ENCODE measurements at places on chromosomes 7 and 10.

DNA sequence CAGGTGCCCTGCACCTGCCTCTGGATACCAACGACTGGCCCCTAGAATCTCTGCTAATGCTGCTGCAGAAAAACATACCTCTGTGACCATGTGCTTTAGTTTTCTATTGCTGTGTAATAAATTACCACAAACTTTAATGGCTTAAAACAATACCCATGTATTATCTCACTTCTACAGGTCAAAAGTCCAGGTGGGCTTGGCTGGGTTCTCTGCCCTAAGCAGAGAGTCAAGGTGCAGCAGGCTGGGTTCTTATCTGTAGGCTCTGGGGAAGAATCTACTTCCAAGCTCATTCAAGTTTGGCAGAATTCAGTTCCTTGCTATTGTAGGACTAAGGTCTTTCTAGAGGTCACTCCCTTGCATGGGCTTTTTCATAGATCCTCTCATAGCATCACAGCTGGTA is 52.3 kb downstream of the CCDC71L start:
- no peak for ATAC-seq

DNA sequence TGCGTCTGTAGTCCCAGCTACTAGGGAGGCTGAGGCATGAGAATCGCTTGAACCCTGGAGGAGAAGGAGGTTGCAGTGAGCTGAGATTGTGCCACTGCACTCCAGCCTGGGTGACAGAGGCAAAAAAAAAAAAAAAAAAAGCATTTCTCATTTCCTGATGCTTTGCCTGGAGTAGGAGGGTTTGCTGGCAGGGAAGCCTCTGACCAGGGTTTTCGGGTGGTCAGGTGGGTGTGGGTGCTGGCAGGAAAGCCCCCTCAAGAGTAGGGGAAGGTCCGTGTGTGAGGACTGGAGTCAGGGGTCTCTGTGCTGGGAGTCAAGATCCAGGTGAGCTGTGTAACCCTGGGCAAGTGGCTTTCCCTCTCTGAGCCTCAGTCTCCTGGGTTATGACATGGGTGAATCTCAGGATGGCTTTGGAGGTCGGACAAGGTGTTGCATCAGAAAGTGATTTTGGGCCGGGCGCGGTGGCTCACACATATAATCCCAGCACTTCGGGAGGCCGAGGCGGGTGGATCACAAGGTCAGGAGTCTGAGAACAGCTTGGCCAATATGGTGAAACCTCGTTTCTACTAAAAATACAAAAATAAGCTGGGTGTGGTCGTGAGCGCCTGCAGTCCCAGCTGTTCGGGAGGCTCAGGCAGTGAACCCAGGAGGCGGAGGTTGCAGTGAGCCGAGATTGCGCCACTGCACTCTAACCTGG is 3.2 kb downstream of the AMZ1 start:
- ATAC-seq: no peak

DNA sequence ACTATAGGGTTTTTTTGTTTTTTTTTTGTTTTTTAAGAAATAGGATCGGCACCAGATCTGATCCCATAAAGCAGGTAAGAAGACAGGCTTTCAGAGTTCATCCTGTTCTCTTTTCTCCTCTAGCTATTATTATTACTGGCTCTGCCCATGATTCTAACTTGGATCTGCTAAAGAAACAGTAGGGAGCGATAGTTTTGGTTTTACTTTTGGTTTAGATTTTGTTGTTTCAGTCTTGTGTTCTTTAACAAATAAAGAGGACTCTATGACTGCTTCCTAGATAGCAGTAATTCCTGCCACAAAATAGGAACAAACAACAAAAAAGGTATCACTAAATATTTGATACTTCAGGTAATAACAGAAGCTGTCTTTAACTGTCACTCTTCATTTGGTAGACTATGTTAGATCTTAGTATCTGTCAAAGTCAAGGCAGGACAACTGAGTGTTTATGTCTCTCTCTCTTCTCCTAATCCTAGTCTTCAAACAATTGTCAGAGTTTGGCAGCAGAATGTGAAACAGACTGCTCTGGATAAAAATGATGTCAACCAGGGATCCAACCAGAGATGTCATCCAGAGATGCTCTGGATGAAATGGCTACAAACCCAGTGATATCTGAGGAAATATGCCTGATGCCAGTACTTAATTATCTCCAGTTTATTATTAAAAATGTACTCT is 99.8 kb downstream of the KMT2C start:
- no peak for ATAC-seq

GRCh38 chr10:47287365-47287802 is 12.6 kb upstream of the GDF10 start:
- peak; percentile 39 for ATAC-seq

DNA sequence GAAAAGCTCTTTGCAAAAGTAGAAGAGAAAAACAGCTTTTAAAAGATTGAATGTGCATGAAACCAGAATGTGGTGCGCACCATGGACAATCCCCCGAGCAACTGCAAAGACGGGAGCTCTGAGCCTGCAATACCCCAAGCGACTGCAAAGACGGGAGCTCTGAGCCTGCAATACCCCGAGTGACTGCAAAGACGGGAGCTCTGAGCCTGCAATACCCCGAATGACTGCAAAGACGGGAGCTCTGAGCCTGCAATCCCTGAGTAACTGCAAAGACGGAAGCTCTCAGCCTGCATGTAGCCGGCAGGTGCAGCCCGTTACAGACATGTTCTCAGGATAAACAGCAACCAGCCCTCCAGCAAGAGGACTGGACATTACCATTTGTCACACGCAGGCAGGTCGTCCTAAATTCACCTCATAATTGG is 6.2 kb downstream of the ZNF775 start:
- no peak for ATAC-seq

DNA sequence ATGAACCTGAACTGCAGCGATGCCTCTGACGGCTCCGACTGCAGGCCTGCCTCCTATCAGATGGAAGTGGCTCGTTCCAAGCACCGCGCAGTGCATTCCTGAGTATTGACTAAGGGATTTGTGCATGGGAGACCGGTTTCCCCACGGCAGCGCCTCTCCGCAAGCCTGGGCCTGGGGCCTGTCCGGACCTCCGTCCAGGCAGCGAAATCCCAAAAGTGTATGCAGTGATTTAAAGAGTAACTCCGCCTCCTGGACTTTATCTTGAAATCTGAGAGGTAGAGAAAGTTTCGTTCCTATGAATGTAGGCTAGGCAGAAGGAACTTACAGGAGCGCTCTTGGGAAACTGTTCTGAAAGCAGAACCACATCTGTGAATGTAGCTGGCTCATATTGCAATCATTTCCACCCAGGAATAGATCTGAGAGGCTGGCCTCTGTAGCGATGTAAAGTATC is 106.2 kb upstream of the CELF2 start:
- ATAC-seq: peak; percentile 98

DNA sequence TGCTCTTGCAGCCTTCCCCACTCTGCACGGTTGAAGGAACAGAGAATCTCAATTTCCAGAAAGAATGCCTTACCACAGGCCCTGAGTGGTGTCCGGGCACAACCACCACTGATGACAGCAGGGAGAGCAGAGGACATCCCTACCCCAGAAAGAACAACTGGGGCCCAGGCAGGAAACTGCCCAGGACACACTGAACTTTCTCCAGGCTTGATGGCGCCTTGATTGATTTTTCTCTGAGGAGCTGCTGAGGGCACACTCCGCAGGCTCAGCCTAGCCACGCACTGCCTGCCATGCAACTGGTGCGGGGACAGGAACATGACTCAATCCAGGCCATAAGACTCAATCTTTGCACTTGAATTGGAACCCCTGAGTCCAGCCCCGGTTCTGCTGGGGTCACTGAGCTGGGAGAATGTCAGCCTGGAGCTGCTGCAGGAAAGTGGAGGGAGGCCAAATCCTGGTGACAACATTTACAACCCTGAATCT is 5.9 kb downstream of the AKR1B1 start:
- ATAC-seq: no peak

DNA sequence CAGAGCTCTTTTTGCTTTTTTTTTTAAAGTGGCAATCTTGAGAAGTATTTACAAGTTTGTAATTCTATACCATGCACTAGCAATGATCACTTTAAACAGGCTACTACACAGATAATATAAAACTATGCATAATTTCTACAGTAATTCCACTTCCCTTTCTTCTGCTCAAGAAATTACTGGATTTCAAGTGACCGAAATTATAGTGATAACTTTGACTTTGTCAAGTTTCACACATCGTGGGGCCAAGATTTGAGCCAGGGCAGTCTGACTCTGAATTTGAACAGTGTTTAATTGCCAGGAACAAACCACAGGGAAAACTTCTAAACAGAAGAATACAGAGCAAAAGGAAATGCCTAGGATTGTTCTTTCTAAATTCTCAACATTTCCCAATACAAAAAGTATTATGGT is 288.3 kb upstream of the MKLN1 start:
- no peak for ATAC-seq

GRCh38 chr7:106968160-106968559 is 76.3 kb upstream of the PRKAR2B start:
- no peak for ATAC-seq

- ATAC-seq: no peak
These were observed 7.7 kb upstream of the ITPRIP start for GRCh38 chr10:104345941-104346340.

GRCh38 chr7:150806863-150807262 is 6.3 kb downstream of the TMEM176A start:
- ATAC-seq: no peak

- ATAC-seq: no peak
These were observed 2.7 kb downstream of the OGDH start for GRCh38 chr7:44608916-44609648.

GRCh38 chr10:74924251-74924963 is 98.0 kb downstream of the KAT6B start:
- peak; percentile 93 for ATAC-seq

- ATAC-seq: no peak
These were observed 1.4 kb downstream of the VOPP1 start for GRCh38 chr7:55570939-55571338.

GRCh38 chr10:130350996-130351395 is 214.8 kb downstream of the GLRX3 start:
- ATAC-seq: no peak

DNA sequence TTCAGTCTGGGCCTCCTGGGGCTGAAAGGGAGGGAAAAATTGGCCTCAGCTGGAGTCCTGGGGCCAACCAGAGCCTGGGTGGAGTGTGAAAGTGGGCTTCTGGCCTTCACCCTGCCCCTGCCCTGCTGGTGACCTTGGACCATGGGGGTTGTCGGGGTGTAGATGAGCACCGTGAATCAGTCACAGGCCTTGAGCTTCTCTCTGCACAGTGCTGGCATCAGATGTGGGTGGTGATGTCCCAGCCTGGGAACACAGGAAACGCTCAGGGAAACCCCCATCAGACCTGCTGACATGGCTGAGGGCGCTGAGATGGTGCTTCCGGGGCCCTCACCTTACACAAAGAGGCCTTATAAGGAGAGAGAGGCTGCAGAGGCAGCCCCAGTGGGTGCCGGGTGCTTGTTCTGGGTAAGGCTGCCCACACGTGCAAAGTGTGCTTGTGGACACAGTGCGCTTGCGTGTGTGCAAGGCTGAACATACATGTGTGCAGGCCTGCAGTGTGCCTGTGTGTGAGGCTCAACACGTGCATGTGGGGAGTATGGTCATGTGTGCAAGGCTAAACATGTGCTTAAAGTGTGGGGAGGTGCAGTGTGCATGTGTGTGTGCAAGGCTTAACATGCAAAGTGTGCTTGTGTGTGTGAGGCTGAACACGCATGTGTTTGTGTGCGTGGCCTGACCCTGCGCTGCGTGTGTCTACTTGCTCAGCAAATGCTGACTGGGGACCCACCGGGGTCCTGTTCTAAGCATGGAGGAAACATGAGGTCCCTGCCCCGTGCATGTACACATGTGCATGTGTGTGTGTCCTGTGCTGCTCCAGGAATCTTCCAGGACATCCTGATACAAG is 6.5 kb downstream of the ARPC1B start:
- ATAC-seq: peak; percentile 66

DNA sequence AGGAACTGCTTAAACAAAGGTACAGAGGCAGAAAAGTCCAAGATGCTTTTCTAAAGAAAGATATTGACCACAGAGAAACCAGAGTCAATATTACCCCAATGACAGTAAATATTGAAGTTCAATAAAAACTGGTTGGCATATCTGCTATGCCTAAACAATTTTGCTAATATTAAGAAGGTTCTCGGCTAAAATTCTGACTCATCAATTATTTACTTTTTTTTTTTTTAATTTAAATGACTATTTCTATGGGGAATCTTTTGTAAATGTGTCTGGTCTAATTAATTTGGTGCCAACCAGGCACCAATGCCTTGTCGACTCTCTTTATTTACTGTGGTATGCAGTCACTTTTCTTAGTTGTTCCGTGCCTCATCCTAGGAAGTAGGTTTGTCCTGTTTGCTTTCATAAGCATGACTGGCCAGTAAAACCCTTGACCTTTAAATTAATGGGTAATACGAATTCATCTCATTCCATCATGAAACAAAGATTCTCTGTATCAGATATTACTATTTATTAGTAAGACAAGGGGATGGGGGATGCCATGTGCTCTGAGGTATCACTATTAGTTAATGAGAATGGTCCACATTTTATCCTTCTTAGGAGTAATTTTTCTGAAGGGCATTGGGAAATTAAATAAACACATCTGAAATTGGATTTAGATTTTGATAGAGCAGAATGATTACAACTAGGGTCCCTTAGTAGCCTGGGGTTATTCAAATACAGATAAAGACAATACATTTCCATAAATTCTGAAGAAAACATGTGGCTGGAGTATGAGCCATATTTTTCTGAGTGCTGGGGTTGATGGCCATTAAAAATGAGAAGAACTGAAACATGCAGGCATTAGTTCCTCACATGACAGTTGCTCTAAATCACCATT is 154.4 kb downstream of the VTI1A start:
- ATAC-seq: no peak

DNA sequence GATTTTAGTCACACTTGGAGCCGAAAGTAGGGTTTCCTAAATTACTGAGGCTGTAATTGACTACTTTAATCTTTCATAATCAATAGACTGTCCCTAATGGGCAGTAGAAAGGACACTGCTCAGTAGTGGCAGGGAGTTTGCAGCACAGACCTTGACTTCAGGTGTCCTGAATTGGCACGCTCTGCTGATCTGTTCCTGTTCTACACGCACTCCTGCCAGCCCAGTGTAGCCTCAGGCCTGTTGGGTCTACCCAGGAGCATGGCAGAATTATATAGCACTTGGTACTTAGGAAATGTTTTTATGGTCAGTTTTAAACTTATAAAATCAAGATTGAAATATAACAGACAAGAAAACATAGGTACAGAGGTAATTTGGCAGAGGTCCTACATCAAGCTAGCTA is 9.0 kb downstream of the EIF4H start:
- ATAC-seq: peak; percentile 44

DNA sequence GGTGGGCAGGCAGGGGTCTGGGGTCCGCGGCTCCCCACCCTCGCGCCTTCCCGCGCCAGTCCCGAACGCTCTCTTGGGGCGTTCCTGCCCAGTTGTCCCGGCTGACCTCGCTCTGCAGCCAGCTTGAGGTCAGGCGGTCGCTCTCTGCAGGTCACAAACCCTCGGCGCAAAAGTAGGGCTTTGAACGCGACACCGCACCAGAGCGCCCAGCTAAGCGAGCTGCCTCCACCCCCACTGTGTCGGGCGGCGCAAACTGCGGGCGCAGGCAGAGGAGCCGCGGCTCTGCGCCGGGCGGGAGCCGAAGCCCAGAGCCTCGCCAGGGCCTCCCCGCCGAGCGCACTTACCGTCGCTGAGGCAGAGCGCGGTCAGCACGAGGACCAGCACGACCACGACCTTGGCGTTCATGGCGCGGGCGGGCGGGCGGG is 284 bp downstream of the CXCL12 start:
- ATAC-seq: peak; percentile 14

- ATAC-seq: no peak
These were observed 164.9 kb downstream of the ELMO1 start for GRCh38 chr7:37283716-37284115.
